Activated CD4-positive, alpha-beta T cell treated with anti-CD3 and anti-CD28 coated beads for 48 hours (primary cell): ENCODE measurements at places on chromosomes 11 and 22.

- DNase-seq, result no peak
Measured at GRCh38 chr11:26675233-26675928, 46.5 kb downstream of the SLC5A12 start.

- no peak for DNase-seq
Measured at GRCh38 chr11:7869467-7869866, 61.6 kb downstream of the OR10A6 start.

DNA sequence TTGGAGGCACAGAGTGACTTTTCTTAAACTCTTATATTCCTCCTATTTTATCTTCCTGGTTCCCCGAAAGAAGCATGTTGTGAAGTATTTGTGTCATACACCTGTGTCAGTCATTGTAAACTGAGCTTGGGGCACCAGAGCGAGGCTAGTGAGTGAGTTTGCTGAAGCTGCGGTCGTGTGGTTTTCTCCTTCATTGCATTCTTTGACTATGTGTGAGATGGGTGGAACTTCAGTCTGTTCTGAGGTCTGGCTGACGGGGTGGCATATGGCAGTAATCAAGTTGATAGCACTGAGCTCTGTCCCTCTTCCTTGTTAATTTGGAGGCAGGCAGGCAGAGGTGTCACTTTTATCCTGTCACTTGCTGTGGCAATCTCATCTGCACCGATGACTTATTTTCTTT, 4.2 kb downstream of the VPS26B start:
- peak; percentile 39 for DNase-seq

DNA sequence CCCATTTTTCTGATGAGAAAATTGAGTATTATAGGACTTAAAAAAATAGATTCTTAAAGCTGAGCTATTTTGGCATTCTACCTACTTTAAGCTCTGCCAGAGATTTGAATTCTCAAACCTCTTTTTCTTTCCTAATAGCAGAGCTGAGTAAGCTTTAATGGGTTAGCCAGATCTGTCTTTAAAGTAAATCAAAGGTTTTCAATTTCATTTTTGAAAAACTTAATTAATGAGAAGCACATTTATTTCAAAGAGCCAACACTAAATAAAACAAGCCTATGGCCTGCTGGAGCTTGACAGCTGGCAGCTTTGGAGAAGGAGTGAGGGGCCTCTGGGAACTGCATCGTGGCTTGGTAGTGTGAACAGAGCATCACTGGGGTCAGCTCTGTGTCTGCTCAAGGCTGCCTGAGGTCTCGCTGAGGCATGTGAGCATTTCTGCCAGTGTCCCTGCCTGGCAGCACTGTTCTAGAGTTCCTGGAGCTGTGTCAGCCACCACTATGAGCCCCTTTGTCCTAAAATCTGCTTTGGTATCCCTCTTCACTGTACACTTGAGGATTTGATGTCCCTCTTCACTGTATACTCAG, 50.4 kb upstream of the PRSS23 start:
- no peak for DNase-seq

DNA sequence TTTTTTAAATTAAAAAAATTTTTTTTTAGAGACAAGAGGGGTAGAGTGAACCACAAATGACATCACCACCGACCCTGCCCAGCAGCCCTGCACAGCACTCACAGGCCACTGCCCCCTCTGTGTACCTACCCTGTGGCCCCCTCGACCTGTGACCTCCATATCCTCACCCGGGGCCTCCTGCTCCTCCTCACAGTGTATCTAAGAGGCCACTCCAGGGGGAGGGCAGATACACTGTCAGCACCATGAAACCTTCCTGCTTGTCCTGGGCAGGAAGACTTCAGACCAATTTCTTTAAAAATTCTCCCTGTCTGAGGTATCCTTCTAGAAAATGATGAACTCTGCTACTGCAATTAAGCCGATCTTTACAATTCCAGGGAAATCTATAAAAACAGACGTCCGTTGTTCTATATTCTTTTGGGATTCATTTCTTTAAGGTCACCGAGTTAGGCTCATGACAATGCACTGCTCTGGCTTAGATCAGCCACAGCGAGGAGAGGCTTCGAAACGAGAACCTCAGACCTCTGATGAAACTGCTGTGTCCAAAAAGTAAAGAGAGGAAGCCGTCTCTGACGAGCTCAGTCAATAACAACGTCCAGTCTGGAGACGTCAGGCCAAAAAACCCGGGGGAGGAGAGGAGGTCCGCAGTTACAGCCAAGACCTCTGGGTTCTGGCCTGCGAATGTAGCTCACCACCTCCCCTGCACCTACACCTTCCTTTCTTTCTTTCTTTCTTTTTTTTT, 17.5 kb downstream of the NFAM1 start:
- no peak for DNase-seq

DNA sequence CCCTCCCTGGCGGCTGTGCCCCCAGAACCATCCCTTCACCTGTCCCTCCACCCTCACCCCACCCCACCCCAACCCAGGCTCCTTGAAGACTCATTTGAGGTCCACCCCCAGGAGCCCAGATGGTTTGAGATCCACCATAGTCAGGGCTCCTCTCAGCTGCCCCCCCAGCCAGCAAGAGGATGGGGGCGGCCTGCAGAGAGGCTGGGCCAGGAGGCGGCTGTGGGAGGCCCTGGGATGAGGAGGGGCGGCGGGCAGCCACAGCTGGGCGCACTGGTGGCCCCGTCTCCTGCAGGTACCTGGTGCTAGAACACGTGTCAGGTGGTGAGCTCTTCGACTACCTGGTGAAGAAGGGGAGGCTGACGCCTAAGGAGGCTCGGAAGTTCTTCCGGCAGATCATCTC, 46.1 kb downstream of the MOB2 start:
- no peak for DNase-seq

DNA sequence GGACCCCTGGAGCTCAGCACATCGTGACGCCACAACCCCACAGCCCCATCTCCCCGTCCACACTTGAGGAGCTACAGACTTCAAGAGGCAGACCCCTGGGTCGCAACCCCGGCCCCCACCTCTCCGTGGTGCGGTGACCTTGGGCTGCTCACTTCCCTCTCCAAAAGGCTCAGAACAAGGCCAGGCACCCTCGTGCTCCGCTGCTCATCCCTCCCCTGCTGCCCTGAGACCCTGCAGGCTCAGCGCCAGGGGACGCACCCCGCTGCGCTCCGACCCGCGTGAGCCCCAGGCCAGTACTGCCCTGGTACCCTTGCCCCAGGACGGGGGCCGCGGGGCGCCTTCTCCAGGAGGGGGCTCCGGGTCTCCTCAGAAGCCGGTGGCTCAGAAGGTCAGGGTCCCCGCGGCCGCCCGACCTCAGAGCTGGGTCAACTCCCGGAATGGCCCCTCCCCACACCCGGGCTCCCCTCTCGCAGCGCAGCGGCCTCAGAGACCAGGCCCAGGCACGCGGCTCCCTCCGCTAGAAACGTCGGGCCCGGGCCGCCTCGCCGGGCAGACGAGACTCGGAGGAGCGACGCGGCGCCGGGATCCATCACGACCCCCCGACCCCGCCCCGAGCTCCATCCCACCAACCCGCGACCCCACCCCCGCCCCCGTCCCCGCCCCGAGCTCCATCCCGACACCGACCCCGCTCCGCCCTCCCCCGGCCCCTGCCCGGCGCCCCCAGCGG, 563 bp downstream of the GATD1 start:
- peak; percentile 56 for DNase-seq

DNA sequence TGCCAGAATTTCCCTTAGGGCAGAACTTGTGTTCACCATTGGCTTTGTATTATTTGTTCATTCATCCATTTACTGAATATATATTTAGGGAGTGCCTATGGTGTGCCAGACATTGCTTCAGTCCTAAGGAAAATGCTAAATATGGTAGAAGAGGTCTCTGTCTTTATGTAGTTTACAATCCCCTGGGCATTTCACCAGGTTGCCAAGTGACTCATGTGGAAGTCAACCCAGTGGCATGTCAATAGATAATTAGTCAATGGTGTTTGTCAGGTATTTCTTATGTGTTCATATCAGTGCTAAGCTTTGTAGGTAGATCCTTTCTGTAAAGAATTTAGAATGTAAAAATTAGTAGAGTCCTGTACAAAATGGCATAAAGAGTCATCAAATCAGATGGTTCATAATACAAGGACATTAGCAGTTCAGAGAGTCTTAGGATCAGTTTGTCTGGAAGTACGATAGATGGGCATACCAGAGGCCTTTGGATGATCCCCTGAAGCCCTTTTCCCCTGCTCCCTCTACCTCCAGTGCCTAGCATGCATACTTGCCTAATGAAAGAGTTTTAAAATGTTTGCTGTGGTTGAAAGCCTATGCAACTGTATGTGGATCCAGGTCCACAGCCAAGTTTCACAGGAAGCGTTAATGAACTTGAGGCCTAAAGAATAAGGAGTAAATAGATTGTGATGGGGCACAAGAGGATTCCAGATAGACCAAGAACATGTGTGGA, 58.5 kb upstream of the SESN3 start:
- DNase-seq, result no peak
